DMS79 treated with DMSO at 0.1 percent for 48 hours (cell line): ENCODE measurements at places on chromosomes 4 and X.

GRCh38 chrX:128250621-128251020 lies 198.4 kb upstream of the ACTRT1 start:
- no peak for DNase-seq

DNA sequence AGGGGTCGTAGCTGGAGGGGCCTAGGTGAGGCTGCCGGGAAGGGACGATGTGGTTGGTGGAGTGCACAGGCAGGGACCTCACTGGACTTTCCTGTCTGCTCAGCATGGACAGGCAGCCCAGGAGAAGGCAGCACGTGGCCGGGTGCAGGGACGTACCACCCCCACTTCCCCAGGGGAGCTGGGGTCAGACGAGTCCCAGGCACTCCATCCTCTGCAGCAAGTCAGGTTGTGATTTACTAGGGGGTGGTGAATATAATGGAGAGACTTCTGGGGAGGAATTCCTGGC lies 1.5 kb upstream of the CTBP1 start:
- DNase-seq, result no peak

GRCh38 chr4:56652196-56652595 lies 28.9 kb downstream of the HOPX start:
- DNase-seq, result no peak

DNA sequence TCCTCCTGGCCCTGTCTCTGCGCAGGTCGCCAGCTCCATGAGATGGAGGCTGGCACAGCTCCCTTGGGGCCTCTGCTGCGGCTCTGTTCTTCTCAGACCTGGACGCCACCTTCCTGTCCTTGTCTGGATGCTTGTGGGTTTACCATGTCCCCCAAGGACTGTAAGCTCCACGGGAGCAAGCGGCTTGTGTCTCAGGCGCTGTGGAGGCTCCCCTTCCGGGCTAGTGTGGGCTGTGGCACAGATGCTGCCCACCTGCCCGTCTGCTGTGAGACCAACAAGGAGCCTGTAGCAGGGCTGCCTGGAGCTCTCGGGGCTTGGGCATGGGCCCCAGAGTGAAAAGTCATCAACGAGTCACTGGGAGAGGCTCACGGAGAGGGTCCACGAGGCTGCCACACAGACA lies 25.2 kb downstream of the NAT8L start:
- no peak for DNase-seq

DNA sequence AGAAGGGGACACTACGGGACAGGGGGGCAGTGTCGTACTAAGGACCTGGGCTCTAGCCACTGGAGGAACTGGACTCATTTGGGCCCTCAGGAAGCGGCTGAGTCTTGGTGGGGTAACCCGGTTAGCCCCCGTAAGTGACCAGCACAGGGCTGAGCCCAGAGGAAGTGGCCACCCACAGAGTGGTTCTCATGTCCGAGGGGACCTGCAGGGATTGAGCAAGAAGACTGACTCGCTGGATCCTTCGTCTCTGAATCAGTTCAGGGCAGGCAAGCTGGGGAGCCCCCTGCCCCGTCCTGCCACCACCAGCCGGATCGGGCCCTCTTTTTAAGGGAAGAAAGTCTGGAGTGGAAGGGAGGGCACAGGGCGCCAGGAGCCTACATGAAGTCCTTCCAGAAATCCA lies 719 bp upstream of the BGN start:
- DNase-seq, result no peak

DNA sequence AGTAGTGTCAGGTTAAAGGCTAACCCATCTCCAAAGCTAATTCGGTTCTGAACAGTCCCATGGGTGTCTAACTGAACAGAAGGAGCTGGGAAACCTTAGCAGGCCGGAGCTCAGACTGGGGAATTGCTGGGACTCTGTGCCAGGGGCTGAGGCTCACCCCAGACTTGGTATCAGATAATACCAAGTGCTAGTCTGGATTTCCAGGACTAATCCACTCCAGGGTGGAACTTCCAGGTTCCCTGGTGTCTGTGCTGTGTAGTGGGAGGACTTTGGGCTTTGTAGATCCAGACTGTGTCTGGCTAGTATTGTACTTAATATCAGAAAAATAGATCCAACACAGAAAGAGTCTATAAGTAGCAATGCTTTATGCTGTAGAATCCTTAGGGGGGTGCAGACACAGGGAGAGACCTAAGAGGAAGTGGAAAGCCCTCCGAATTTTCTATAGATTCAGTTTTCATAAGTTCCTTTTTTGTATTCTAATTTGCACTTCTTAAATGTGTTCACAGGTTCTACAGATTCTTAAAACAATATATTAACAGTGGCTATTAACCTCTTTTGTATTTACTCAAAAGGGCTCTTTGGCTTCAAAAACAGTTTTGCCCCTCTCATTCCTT lies 4.1 kb downstream of the ZNF827 start:
- DNase-seq, result no peak

DNA sequence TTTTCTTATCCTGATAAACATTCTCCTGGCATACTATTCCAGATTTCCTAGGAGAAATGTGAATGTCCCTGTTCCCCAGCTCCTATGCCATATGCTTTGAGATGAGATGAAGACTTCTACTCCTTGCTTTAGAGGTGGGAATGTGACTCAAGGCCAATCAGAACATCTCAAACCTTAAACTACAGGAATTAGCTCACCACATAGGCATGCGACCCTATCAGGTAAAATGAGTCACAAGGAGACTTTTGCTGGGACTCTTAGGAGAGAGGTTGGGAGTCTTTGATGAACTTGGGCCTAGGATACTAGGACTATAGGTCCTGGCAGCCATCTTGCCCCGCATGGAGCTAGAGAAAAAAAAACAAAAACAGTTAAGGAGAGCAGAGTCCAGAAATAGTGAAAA lies 5.8 kb upstream of the USO1 start:
- no peak for DNase-seq

DNA sequence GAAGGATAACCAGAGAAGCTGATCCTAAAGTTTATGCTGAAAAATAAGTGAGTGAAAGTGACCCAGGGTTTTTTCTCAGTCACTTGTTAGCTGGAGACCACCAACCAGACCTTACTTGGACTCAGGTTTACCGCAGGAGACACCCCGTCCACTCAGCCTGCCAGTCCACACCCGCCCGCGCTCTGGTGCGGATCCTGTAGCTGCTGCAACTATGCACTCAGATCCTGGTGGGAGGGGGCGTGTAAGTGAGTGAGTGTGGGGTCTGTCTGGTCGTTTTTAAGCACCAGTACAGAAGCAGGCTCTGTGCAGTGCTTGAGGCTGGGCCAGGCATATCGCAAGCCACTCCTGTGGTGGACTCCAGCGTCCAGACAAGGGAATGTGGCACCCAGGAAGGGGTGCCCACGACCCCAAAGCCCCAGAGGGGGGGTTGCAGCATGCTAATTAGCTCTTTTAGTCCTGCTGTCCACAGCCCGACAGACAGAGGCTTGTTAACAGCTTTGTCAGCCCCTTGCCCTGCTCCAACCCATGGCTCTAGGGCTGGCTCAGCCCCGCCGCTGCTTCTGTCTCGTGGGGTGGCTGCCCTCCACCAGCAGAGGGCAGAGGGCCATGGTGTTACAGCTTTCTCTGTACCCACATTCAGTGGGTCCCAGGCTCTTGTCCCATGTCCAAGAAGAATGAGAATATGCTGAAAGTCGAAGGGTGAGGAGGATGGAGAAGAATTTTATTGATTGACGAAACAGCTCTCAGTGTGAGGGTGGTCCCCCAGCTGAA lies 40.4 kb upstream of the PPP1R2C start:
- no peak for DNase-seq

- DNase-seq, result no peak
Observed at GRCh38 chrX:71623714-71624113, 5.4 kb upstream of the CXCR3 start.

GRCh38 chr4:165909947-165910346 lies 36.9 kb downstream of the TLL1 start:
- DNase-seq, result no peak

- DNase-seq, result no peak
Observed at GRCh38 chr4:103757631-103758030, 37.8 kb upstream of the TACR3 start.
